CD4-positive, alpha-beta T cell treated with Interleukin-15 for 1 hour (primary cell): ENCODE measurements at places on chromosomes 6 and 20.

GRCh38 chr20:24441661-24442060 lies 27.8 kb upstream of the SYNDIG1 start:
- no peak for DNase-seq

DNA sequence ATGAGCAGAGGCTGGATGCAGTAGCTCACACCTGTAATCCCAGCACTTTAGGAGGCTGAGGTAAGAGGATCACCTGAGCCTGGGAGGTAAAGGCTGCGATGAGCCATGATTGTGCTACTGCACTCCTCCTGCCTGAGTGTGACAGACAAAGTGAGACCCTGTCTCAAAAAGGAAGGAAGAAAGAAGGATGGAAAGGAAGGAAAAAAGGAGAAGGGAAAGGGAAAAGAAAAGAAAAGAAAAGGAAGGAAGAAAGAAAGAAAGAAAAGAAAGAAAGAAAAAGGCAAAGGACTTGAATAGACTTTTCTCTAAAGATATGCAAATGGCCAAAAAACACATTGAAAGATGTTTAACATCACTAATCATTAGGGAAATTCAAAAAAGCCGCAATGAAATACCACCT lies 215.3 kb upstream of the MYLIP start:
- DNase-seq = no peak

DNA sequence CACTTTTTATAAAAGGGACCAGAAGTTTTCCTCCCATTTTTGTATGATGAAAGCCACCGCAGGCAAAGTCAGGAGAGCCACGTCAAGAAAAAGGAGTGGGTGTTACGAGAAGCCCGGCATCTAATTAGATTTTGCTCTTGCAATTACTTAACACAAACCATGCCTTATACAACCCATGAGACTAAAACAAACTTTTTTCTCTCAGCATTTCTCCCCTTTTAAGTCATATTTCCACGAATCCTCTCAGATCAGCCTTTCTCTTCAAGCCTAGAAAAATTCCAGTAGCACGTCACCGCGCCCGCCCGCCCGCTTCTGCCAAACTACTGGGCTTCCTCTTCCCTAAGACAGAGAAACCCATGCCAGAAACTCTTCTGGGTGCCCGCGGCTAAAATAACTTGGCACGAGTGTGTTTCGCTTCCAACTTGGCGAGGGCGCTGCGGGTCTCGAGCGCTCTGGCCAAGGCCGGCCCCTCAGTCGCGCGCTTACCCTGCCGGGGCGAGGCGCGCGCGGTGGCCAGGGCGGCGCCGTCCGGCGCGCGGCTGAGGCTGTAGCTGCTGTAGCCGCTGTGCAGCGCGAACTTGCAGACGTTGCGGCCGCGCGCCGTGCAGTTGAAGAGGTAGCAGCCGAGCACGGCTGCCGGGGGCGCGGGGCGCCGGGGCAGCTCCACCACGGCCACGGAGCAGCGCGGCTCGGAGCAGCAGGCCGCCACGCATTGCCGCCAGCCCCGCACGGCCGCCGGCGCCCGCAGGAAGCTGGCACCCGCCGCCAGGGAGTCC lies 1.0 kb downstream of the LRP11 start:
- DNase-seq = peak; percentile 20

- no peak for DNase-seq
Measured at GRCh38 chr6:113903666-113904330, 46.7 kb downstream of the MARCKS start.

GRCh38 chr6:67687396-67687795 lies 947.7 kb upstream of the ADGRB3 start:
- no peak for DNase-seq
